Transverse colon (tissue), 4 donors: ENCODE measurements at places on chromosomes 13 and 19.

- DNase-seq: no peak
Observed at GRCh38 chr19:44851427-44851826, 5.3 kb downstream of the NECTIN2 start.

DNA sequence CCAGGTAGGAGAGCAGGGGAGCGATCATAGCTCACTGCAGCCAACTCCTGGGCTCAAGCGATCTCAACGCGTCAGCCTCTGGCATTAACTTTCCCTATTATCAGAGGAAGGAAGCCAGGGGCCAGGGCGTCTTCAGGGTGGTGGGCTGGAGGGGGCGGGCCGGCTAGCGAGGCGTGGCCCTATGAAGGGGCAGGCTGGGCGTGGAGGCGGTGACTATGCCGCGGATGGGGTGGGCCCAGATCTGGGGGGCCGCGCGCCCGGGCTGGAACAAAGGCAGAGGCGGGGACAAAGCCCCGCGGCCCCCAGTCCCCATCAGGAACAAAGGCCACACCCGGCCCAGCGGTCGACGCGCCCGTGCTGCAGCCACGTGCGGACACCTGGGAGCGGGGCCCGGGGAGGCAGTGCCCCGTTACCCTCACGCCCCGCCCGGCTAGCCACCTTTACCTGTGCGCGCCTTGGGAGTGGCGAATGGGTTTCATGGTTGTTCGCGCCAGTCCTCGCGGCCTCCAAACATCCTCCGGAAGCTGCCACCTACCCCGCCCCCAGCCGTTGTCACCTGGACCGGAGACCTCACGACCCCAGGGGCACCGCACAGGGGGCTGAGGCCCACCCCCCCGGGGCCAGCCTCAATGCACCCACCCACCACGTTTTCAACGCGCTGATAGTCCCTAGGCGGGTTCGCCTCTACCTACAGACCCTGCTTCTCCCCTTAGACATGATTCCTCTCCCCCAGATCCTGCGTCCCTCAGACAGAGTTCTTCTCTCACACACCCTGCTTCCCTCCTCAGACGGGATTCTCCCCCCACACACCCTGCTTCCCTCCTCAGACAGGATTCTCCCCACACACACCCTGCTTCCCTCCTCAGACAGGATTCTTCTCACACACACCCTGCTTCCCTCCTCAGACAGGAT lies 5.4 kb upstream of the TRIM28 start:
- DNase-seq: no peak

DNA sequence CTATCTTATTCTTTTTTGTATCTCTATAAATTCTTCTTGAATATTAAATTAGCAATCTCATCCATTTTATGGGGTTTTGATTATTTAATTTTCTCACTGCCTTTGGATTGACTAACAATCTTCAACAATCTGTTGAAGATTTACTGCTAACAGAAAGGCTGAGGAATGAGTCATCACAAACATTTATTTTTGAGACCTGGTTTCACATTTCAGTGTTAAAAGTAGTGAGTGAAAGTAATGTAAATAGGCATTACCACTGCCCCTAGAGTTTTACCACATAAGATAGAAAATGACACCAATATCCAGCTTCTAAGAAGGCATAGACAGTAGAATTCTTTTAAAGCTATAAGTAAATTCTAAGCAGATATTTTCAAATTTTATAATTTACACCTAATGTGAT lies 472.8 kb downstream of the OLFM4 start:
- no peak for DNase-seq

GRCh38 chr19:48883726-48884125 lies 11.5 kb downstream of the PPP1R15A start:
- DNase-seq: no peak

DNA sequence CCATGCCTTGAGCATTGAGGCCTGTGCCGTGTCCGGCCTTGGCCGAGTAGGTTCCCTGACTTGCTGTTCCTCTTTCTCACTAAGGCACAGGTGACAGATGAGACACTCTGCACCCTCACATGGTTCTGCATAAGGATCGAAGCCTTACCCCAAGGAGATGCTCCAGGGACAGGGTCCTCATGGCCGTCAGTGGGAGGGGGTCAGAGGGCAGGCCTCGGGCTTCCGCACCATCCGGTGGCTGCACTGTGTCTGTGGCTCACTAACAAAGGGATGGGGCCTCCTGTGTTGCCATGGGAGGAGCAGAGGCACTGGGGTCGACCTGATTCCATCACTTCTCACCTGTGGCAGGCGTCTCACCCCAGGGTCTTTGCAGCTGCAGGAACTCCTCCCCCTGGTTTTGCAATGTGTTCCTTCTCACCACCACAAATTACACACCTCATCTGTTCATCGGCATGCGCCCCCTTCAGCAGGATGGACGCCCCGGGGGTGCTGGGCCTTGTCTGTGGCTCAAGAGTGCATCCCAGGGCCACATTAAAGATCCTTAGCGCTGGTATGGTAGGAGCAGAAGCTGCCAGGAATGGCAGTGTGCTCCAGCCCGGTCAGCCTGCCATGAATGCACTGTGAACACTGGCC lies 113.3 kb upstream of the SOX1 start:
- DNase-seq: no peak

- DNase-seq: no peak
Observed at GRCh38 chr19:51564791-51565190, 6.3 kb upstream of the ZNF175 start.
